Bronchus fibroblast of lung (primary cell): ENCODE measurements at places on chromosomes 5 and 9. TPM values are rescaled to one million over a fixed set of nuclear protein-coding genes. Genes with fewer than 3 reads are reported as not detected.

BHMT gene
- total RNA-seq: not detected in 2 replicates

CLTB gene
- 111 and 126 TPM in 2 replicates for total RNA-seq

DRD1 gene
- not detected in 2 replicates for total RNA-seq

LYRM7 gene
- 5.2 and 5.6 TPM in 2 replicates for total RNA-seq

STPG3 gene
- not detected in 2 replicates for total RNA-seq

FRMPD1 gene
- total RNA-seq: not detected in 2 replicates

GCNT4 gene
- total RNA-seq: 0.30 and 0.34 TPM in 2 replicates

ANKDD1B gene
- total RNA-seq: 0.15 TPM in 1 of 2 replicates, not detected in the other

BTNL9 gene
- total RNA-seq: not detected in 2 replicates

PCDHGA1 gene
- total RNA-seq: under 0.01 and 0.15 TPM in 2 replicates

SHOC1 gene
- total RNA-seq: under 0.01 TPM in 1 of 2 replicates, not detected in the other
